ENCODE measurements at places on chromosomes 2 and 18. TPM values are rescaled to one million over a fixed set of nuclear protein-coding genes. Genes with fewer than 3 reads are reported as not detected.

- no peak for DNase-seq
These were observed 22.0 kb downstream of the KATNAL2 start for GRCh38 chr18:46939337-46939963.

DNA sequence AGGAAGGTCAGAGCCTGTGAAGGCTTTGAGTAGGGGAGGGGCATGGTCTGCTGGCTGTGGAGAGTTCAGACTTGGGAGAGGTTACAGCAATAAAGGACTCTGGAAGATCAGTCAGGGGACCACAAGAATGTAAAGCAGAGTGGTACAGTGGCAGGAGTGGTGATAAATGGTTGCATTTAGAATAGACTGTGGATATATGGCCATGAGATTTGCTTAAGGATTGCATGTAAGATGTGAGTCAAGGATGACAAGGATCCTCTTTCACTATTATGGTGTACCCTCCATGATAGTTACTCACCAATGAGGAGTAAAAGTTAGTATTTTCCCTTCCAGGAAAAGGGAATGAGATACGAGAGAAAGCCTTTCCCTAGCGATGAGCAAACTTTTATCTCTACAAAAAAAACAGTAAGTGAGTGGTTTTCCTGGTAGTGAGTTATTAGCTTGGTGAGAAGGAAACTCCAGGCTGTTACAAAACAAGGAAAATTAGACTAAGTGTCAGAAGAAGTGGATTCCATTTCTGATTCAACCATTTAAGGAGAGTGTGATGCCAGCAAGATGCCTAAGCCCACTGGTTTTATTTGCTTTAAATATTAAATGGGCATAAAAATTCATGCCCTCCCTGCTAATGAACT lies 818.0 kb upstream of the ACVR2A start:
- no peak for DNase-seq

- DNase-seq: no peak
These were observed 126.7 kb downstream of the PRKCE start for GRCh38 chr2:45777996-45778719.

- DNase-seq: no peak
These were observed 963.6 kb downstream of the BCL11A start for GRCh38 chr2:59589881-59590280.

GRCh38 chr2:205734436-205735037 lies 52.2 kb downstream of the NRP2 start:
- no peak for DNase-seq

KHK gene
- total RNA-seq: 4.0 TPM

IL1F10 gene
- not detected for total RNA-seq

UGT1A3 gene
- total RNA-seq: not detected

NCKAP1 gene
- total RNA-seq: 8.4 TPM

LCT gene
- total RNA-seq: not detected

GALNT3 gene
- total RNA-seq: 42.9 TPM
